ENCODE measurements at places on chromosomes 3 and 15.

DNA sequence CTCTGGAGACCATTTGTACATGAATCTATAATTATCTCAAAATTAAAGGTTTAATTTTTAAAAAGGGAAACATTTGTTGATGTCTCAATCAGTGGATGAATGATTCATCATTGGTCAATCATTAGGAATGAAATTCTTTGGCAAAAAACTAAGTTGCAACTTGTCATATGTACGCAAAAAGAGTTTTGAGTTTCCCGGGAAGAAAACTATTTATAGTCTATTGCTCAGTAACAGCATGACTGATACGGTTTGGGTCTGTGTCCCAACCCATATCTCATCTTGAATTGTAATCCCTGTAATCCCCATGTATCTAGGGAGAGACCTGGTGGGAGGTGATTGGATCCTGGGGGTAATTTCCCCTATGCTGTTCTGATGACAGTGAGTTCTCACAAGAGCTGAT lies 765.8 kb upstream of the ROBO1 start:
- DNase-seq, result no peak

DNA sequence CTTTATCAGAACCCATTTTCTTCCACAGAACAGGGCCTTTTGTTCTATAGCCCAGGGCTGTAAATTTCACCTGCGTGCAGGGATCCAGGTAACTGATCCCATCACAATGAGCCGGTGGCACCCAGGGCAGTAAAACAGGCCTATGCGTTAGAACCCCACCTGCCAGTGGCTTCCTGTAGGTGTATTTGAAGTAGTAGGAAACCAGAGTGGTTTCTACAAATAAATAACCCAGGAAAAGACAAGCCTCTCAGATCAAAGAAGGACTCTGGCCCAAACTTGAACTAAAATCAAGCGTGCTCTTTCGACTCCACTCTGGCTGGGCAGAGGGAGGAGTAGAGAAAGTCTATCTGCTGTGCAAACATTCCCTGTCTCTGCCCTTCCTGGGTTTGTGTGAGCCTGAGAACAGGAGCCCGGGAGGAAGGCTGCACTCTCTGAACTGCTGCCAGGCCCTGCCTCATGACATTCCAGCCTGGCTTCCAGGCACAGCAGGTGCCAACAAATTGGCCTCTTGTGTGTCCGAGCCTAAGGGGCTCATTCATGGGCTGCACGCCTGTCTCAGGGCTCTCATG lies 77.7 kb downstream of the CEMIP start:
- DNase-seq, result peak; percentile 64

GRCh38 chr15:82021992-82022391 lies 23.8 kb downstream of the MEX3B start:
- peak; percentile 85 for DNase-seq

- no peak for DNase-seq
These were observed 199.8 kb upstream of the NR2F2 start for GRCh38 chr15:96130734-96131133.

DNA sequence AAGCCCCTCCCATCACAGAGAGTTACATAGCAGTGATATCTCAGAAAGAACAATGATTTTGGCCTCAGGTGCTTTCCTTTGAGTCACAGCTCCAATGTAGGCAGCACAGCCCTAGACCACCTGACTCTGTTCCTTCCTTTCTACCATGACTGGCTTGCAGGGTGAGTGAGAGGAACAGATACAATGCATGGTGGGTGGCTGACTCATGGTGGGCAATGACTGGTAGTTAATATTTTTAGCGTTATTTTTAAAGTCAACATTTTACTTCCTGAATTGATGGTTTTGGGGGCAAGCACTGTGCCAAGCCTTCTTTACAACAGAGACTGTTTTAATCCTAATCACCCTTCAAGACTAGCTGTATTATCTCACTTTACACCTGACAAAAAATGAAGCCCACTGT lies 32.8 kb upstream of the ST3GAL6 start:
- no peak for DNase-seq

- DNase-seq, result no peak
These were observed 42.7 kb downstream of the OR5H15 start for GRCh38 chr3:98209244-98209643.

Data from muscle of back (tissue), 13 donors.